Left lung (tissue), 14 donors: ENCODE measurements at places on chromosomes 7 and 10. TPM values are rescaled to one million over a fixed set of nuclear protein-coding genes. Genes with fewer than 3 reads are reported as not detected.

ASIC3 gene
- polyA plus RNA-seq, result 3.1 TPM

LRIT1 gene
- not detected for polyA plus RNA-seq

DNA sequence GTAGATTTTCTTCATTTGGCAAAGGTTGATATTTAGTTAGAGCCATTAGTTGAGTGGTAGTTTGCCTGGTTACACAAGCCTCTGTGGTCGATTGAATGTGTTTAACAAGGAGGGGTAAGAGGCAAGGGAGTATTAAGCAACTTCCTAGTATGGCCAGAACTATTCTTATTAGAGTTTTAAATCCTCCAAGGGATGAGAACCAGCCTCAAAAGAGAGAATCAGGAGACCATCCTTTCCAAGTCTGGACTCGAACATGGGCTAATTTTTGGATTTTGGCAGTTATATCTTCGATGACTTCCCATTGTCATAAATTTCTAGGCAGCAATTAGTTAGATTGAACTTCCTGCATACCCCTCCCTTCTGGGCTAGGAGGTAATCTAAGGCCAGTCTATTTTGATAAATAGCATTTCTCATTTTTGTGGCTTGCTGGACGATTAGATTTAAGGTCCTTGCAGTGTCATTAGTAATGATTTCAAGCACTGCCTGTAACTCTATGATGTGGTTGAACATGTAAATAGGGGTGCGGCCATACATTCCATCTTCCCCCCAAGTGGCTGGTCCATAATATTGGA, 219.5 kb upstream of the KCND2 start:
- DNase-seq, result no peak

CUZD1 gene
- 1.7 TPM for polyA plus RNA-seq

DNA sequence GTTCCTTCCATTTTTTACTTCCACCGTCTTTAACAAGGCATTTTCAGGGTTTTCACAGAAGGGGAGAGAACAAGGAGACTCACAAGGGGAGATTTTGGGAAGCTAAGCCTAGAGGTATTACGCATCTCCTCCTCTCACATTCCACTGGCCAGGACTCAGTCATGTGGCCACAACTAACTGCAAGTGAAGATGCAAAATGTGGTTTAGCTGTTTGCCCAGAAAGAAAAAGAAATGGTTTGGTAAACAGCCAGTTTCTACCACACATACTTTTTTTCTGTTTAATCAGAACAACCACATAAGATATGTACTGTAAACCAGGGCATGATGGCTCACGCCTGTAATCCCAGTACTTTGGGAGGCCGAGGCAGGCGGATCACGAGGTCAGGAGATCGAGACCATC, 21.4 kb upstream of the HELLS start:
- DNase-seq, result no peak

DNA sequence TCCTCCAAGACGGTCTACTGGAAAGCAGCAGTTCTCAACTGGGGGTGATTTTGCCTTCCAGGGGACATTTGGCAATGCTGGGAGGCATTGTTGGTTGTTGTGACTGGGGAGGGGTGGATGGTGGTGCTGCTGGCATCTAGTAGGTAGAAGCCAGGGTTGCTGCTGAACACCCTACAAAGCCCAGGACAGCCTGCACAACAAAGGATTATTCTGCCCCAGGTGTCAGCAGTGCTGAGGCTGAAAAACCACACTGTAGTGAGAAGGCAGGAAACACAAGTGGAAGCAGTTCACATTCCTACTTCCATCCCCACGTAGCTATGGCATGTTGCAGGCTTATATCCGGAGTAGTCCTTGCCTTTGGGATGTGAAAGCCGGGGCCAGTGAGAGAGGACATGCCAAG, 86.9 kb downstream of the AOAH start:
- DNase-seq, result no peak

CRYGN gene
- 0.55 TPM for polyA plus RNA-seq

CLRN3 gene
- polyA plus RNA-seq, result not detected

DNA sequence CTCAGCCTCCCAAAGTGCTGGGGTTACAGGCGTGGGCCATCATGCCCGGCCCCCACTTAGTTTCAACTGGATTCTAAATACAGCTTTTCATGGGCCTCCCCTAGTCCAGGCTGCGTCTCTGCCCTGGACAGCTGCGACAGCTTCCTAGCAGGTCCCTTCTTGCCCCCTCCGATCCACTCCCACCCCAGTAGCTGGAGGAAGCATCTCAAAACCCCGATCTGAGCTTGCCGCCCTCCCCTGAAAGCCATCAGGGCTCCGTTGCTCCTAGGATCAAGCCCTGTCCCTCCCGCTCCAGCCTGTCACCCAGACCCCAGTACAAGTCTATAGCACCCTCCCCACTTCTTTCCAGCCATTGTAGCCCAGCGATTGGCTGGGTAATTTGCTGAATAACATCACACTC, 64.5 kb downstream of the VWA2 start:
- no peak for DNase-seq

- DNase-seq, result no peak
These were observed 303.3 kb downstream of the SUGCT start for GRCh38 chr7:40437936-40438634.

ANKRD1 gene
- 0.09 TPM for polyA plus RNA-seq

GSTO2 gene
- 33.1 TPM for polyA plus RNA-seq

- no peak for DNase-seq
These were observed 10.7 kb downstream of the TRPV6 start for GRCh38 chr7:142874837-142875236.

- DNase-seq, result no peak
These were observed 197.4 kb downstream of the RNLS start for GRCh38 chr10:88385601-88386203.
